ENCODE measurements at places on chromosomes 5 and 9.

DNA sequence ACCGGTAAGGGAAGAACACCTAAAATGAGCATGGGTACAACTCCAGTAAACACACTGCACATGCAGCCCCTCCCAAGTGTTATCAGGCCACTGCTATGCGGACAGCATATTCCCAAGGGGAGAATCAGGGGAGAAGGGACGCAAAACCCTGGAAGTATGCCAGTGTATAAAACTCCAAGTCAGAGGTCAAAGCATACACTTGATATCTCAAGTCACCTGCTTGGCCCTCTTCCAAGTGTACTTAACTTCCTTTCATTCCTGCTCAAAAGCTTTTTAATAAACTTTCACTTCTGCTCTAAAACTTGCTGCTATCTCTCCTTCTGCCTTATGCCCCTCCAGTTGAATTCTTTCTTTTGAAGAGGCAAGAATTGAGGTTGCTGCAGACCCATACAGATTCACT is 408.1 kb downstream of the HTR1A start:
- no peak for DNase-seq

DNA sequence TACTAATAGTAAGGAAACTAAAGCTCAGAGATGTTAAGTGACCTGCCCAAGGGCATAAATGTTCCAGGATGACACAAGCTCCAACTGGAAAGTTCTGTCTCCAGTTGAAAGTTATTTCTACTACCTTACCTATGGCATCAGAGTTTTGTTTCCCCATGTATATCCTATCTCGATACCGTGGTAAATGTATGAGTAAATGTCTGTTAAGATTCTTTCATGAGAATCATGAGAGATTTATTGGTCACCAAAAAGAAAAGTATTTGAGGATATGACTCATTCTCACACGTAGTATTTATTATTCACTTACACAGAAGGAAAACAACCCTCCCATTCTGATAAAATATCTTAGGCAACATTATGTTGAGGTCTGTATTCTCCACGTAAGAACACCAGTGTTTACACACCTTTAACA is 11.1 kb upstream of the SHOC1 start:
- DNase-seq = peak; percentile 42

- DNase-seq = no peak
Measured at GRCh38 chr5:132209901-132210545, 17.6 kb downstream of the P4HA2 start.

GRCh38 chr5:100306000-100306399 is 229.2 kb upstream of the FAM174A start:
- DNase-seq = no peak

DNA sequence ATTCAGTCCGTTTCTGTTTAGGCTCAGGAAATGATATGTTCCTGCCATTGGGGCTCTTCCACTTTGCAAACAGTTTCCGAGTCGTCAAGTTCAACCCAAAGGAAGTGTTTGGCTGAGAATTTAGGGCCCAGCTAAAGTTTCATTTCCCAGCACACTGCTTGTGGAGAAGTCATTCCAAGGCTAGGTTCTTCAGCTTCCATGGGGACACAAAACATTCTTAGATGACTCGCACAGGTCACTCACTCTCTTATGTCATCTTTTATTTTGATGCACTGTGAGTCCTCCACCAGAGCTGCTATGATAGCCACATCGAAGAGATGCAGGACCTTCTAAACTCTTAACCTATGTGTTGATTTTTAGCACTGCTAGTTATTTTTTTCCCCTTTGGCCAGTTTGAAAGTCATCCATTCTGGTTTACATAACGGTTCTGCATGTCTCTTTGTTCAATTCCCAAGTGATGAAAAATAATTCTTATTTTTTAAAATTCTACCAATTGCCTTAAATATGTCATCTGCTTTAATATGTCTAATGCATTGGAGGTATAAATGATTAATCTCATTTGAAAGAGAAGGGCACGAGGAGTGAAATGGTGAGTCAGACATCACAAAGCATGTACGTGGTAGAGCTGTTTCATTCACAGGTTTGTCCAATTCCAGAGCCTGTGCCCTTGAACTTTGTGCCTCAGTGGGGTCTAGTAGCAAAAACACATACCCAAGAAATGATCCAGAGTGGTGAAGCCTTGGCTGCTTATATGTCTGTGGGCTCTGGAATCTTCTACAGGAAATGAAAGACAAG is 84.3 kb downstream of the ZNF462 start:
- no peak for DNase-seq

- no peak for DNase-seq
Measured at GRCh38 chr9:131627648-131628458, 82.5 kb downstream of the PRRT1B start.

GRCh38 chr5:72441862-72442540 is 65.2 kb downstream of the ZNF366 start:
- peak; percentile 71 for DNase-seq

- DNase-seq = no peak
Measured at GRCh38 chr5:30725073-30725472, 468.4 kb upstream of the CDH6 start.
